ENCODE measurements at places on chromosomes 12 and 14.

GRCh38 chr12:45893240-45893639 lies 97.1 kb downstream of the SCAF11 start:
- DNase-seq, result peak; percentile 40

GRCh38 chr12:122825773-122826724 lies 9.2 kb upstream of the HIP1R start:
- DNase-seq, result peak; percentile 2

DNA sequence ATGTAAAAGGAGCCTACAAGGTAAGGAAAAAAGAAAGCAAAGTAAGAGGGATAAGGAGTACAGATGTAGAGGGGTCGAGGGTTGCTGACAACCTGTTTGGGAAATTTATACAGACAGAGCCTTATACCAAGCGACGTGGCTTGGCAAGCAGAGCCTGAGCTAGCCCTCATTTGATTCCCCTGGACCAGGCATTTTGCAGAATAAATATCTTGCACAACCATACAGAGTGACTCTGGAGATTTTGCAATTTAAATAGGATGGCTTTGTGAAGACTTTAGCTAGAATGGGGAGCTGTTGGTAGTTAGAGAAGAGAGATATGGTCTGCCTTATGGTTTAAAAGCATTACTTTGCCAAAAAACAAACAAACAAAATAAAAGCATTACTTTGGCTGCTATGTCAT lies 11.1 kb upstream of the ANO6 start:
- no peak for DNase-seq

DNA sequence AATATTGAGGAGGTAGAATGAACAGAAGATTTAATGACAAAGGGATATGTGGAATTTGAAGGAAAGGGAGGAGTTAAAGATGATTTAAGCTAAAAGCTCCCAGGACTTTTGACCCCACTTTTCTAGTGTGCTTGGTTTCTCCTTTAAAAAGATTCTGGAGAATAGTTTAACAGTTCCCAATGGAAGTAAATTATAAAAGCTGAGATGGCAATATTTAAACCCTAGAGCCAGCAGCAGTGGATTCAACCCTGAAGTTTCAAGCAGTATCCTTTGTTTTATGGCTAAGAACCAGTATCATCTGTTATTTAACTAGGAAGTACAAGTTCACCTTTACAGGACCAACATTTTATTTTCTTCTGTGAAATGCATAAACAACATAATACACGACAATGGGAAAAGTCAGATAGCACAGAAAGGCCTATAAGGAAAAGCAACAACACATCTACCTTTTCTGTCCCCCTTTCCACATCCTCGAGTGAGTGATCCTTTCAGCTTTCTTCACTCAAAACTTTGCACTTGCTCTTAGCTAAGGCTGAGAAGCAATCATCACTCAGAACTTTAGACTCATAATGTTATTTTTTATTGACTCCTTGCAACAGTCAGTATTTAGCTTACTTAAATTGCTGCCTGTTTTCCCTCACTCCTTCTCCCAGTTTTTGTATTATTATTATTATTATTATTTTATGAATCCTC lies 264.5 kb downstream of the FBXL14 start:
- DNase-seq, result no peak

DNA sequence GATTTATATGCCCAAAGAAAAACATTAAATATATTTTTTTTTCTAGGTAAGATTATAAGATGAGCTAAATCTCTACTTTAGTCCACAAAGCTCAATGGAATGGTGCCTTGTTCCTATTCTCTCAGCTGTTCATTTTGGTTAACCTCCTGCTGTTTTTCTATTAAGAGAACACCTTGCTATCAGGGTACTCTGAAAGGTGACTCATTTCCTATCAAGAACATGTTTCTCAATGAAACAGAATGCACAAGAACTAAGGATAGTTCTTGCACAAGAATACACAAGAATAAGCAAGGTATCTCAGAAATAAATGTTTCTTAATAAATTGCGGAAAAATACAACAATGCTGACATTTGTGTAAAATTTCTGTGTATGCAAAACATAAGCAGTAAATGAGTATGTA lies 14.1 kb downstream of the ABCD2 start:
- no peak for DNase-seq
